Stimulated activated CD8-positive, alpha-beta memory T cell treated with anti-CD3 and anti-CD28 coated beads, Interleukin-4, amount 100 ng/mL, for 1 hour (primary cell): ENCODE measurements at places on chromosomes 13 and 19.

DNA sequence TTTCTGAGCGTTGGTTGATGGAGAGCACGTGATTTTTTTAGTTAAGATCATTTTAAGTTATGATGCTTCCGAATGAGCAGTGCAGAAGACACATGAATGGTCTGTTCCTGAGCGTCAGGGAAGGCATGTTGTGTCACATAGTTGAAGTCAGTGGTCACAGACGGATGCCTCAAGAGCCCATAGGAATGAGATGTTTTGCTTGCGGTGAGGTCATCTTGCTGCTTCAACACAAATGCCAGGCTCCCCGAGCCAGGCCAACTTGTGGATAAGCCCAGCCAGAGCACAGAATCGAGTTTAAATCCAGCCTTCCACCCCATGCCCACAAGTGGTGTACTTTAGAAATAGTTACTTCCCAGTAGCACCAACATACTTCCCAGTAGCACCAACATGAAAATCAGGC lies 5.4 kb downstream of the UPF3A start:
- no peak for DNase-seq

- no peak for DNase-seq
Measured at GRCh38 chr19:15282311-15282705, 50.0 kb downstream of the BRD4 start.

GRCh38 chr19:44847144-44848035 lies 1.3 kb downstream of the NECTIN2 start:
- DNase-seq, result no peak

DNA sequence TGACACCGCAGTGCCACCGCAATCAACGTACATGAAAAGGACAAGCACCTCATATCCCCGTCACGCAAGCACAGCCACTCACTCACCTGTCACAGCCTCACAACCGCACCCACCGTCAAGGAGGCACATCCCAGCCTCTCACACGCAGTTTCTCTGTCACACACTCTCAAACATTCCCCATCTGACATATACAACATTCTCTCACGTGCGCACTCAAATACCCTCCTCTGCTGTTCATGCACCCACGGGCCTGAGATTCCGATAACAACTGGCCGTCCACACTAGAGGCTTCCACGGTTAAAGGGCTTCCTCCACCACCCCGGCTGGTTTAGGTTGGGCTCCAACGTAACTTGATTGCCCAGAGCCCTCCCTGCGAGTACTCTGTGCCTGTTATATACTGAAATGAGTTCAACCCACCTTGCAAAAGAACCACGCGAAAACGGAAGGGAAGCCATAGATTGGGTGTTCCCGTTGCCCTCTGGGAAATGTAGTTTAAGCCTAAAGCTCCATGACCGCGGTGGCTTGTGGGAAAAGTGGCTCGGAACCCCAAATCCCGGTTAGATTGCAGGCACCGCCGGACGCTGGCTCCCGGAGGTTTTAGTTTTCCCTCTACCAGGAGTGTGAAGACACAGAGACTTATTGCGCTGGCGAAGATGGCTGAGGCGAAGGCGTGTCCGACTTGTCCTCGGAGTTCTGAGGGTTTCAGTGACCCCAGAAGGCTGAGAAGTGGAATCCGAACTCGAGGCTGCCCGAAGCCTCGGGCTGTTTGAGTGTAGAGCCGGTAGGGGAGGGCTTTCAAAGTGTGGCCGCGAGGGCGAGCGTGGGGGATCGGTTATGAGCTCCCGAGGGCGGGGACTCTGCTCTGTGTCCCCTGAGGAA lies at the start of gene ZNF573:
TSS of gene ZNF573 (minus strand) at position 460 of the 879 bp plus-strand sequence. CDS start 5,857 bp downstream, outside the sequence.
- DNase-seq, result peak; percentile 58

DNA sequence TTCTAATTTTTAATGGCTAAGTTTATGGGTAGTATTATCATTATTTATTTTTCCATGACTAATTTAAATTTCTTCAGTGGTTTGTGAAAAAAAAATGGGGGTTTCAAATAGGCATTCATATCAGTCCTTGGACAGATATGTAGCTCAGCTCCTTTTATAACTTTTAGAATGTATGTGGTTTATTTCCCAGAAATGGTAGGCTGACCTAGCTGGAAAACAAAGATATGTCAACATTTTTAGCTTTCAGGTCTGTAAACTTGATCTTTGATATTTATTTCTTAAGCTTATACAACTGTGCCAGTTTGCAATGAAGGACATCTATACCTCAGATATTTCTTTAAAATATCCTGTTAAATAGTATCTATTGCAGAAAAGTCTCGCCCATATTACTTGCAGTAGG lies 1815.5 kb downstream of the SLITRK5 start:
- no peak for DNase-seq

DNA sequence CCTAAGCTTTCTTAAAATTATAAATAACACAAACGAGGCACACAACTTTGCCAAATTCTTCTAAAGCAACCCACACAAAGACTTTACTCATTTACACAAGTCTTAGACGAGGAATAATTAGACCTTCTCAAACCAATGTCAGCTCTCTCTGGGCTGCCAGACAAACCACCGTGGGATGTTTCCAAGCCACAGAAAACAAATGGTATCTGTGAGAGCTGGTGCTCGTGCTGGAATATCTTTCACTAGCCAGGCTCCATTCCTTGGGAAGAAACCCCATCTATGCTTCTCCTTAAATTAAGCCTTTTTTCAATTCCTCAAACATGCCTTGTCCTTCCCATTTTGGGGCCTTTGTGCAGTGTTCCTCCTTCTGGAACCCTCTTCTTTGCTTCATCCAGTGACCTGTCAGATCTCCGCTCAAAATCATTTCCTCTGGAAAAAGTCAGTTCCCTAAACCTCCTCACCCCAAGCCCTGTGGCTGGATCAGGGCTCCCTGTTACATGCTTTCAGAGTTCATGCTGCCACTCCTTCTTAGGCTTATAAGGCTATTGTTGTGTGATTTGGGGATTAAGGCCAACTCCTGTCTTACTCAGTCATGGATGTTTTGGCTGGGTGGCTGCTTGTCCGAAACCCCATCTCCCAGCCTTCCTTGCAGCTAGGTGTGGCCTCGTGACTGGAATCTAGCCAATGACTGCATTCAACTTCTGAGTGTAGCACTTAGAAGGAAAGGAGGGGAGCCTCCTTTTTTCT lies 64.2 kb upstream of the GTF2F2 start:
- no peak for DNase-seq

GRCh38 chr19:12095111-12095790 lies 30.7 kb downstream of the ZNF844 start:
- DNase-seq, result no peak

GRCh38 chr19:30669329-30670010 lies 297.3 kb downstream of the ZNF536 start:
- peak; percentile 9 for DNase-seq

DNA sequence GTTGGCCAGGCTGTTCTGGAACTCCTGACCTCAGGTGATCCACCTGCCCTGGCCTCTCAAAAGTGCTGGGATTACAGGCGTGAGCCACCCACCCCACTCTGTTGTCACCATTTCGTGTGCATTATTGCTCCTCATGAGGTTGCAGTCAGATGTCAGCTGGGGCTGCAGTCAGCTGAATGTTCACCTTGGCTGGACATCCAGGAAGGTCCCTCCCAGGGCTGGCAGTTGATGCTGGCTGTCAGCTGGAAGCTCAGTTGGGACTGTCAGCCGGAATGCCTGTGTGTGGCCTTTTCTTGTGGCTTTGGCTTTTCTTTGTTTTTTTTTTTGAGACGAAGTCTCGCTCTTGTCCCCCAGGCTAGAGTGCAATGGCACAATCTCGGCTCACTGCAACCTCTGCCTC lies 6.6 kb downstream of the MEGF8 start:
- no peak for DNase-seq
